Prostate gland (tissue), 2 donors: ENCODE measurements at places on chromosomes 7 and 10. TPM values are rescaled to one million over a fixed set of nuclear protein-coding genes. Genes with fewer than 3 reads are reported as not detected.

NAT16 gene
- not detected for total RNA-seq

ZNF503 gene
- 23.9 TPM for total RNA-seq

DIP2C gene
- 41.8 TPM for total RNA-seq

GRCh38 chr10:30398788-30399187 lies 35.2 kb upstream of the MAP3K8 start:
- H3K27ac ChIP-seq = no peak overlapping the region
- no peaks in the 10 kb centered on the region for H3K4me1 ChIP-seq
- no peak overlapping the region for H3K4me3 ChIP-seq
- no peaks in the 10 kb centered on the region for H3K27me3 ChIP-seq
- no peaks in the 10 kb centered on the region for H3K36me3 ChIP-seq
- DNase-seq = no peak

GRCh38 chr7:44284216-44284615 lies 41.2 kb downstream of the CAMK2B start:
- H3K27me3 ChIP-seq = no peaks in the 10 kb centered on the region
- no peak overlapping the region for H3K4me3 ChIP-seq
- no peaks in the 10 kb centered on the region for H3K36me3 ChIP-seq
- H3K27ac ChIP-seq = no peak overlapping the region

- no peak overlapping the region for H3K27ac ChIP-seq
- H3K4me3 ChIP-seq = no peak overlapping the region
- H3K4me1 ChIP-seq = no peaks in the 10 kb centered on the region
- no peak for DNase-seq
- H3K36me3 ChIP-seq = no peaks in the 10 kb centered on the region
Observed at GRCh38 chr10:133525444-133525843, 1.7 kb upstream of the CYP2E1 start.

DNA sequence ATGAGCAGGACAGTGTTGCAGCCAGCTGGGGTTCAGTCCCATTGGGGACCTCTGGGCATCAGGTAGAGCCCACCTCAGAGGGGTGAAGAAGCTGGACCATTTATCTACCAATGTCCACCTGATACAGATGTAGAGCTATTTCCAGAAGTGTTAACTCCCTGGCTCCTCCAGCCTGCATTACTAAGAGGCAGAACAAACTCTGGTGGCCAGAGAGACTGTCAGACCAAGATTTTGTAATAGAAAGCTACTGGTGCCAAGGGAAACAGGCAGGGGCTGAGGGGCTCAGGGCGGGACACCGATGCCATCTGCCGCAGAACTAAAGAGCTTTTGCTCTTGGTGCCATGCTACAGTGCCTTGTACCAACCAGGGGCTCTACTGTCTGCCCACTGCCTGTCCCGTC lies 268.2 kb upstream of the HABP2 start:
- H3K36me3 ChIP-seq = no peaks in the 10 kb centered on the region
- H3K27ac ChIP-seq = no peak overlapping the region
- no peaks in the 10 kb centered on the region for H3K4me1 ChIP-seq
- no peak overlapping the region for H3K4me3 ChIP-seq
- DNase-seq = no peak

GRCh38 chr10:1938317-1938716 lies 201.0 kb upstream of the ADARB2 start:
- no peak overlapping the region for H3K27ac ChIP-seq
- H3K27me3 ChIP-seq = no peaks in the 10 kb centered on the region
- DNase-seq = no peak
- H3K4me3 ChIP-seq = no peak overlapping the region
- no peaks in the 10 kb centered on the region for H3K4me1 ChIP-seq

- no peaks in the 10 kb centered on the region for H3K36me3 ChIP-seq
- no peak overlapping the region for H3K4me3 ChIP-seq
- H3K4me1 ChIP-seq = no peaks in the 10 kb centered on the region
- no peak for DNase-seq
- H3K27me3 ChIP-seq = no peaks in the 10 kb centered on the region
Observed at GRCh38 chr10:61487506-61487905, 34.3 kb upstream of the TMEM26 start.
